Activated CD4-positive, alpha-beta T cell treated with anti-CD3 and anti-CD28 coated beads for 24 hours (primary cell): ENCODE measurements at places on chromosomes 1 and 21.

GRCh38 chr1:6800745-6801144 lies 15.5 kb downstream of the CAMTA1 start:
- no peak for DNase-seq

GRCh38 chr1:52482326-52483004 lies 70.4 kb downstream of the TUT4 start:
- DNase-seq: no peak

GRCh38 chr1:231201979-231202633 lies 38.9 kb upstream of the GNPAT start:
- DNase-seq: no peak

DNA sequence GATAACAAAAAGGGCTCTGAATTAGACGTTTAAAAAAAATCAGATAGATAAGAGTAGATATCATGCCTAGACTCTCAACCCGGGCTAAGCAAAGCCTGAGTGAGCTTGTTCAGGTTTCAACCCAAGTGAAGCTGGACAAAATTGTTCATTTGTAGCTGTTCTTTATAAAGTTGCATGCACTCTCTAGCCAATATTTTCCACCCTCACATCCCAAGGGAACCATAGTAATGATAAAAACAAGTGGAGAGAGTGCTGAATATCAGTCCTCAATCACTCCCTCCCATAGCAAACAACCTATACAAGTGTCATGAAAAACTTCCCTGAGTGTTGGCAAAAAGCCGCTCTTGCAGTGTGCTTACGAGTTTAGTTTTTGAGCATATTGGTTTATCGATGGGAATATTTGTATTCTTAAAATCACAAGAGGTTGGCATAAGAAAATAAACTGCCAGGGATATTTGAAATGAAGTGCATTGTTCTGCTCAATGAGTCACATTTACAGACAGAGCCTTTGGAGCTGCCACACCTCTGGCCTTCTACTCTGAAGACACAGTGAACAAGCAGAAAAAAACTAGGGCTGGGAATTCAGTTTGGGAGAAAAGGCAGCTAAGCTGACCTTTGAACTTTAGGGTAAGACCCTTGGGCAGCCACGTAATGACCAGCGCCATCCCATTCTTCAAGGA lies 2.2 kb upstream of the CLCA2 start:
- no peak for DNase-seq

- no peak for DNase-seq
Measured at GRCh38 chr1:54627196-54627595, 3.9 kb upstream of the FAM151A start.
